ENCODE measurements at places on chromosomes 1 and 21. TPM values are rescaled to one million over a fixed set of nuclear protein-coding genes. Genes with fewer than 3 reads are reported as not detected.

- DNase-seq: no peak
Observed at GRCh38 chr1:17371896-17372295, at the start of gene PADI6. Gene PADI6 (plus strand): TSS chr1:17372196. CDS start chr1:17372246, 50 bp downstream.

Gene USP24
- 44.0 TPM for total RNA-seq

DNA sequence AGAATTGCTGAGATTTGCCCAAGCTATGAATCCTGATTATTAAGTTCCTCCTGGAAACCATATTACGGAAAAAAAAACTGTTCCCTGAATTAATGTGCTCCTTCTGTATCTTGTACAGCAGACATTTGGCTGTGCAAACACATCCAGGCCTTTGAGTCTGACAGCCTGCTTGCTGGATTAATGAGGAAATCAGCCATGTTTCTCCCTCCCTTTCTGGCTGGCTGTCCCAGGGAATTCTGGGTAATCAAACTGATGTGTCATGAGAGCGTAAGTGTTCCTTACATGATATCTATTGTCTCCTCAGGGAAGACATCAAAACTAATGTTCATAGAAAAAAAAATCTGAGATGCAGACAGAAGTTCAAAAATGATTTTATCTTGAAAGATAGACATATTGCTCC, 18.8 kb downstream of the PGBD5 start:
- DNase-seq: no peak

Gene OLFML2B
- total RNA-seq: not detected

Gene C1orf226
- 0.05 TPM for total RNA-seq

- DNase-seq: no peak
Observed at GRCh38 chr1:95652423-95652965, 418.5 kb downstream of the RWDD3 start.

Gene HAO2
- not detected for total RNA-seq

Gene SPATA46
- not detected for total RNA-seq

DNA sequence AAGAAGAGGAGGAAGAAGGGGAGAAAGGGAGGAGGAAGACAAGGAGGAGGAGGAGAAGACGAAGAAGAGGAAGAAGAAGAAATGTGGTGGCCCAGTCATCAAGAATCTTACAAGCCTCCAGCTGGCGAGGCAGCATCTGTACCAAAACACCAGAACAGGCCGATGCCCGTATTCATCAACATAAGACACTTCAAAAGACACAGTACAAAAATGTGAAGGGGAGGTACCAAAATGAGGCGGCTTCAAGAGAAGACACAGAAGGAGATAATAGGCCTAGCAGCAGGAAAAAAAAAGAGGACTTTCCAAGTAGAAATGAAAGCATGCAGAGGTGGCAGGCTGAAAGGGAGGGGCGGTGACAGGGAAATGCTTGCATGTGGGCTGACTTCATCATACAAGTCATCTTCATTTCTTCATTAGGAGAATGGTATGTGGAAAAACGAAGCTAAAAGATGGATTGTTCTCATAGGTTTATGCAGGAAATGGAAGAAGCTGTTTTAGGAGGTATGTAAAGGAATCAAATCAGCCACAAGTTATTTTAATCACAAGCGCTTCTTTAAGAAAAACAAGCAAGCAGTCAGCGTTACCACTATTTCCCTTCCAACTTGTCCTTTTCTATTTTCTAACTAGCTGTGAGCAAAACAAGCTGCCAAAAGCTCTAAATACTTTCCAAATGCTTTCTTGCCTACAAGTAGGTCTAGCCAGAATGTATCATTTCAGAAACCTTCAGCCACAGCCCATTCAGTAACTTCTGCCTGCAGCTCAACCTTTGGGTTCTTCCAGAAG, 192.3 kb downstream of the SLC45A1 start:
- DNase-seq: peak; percentile 32

DNA sequence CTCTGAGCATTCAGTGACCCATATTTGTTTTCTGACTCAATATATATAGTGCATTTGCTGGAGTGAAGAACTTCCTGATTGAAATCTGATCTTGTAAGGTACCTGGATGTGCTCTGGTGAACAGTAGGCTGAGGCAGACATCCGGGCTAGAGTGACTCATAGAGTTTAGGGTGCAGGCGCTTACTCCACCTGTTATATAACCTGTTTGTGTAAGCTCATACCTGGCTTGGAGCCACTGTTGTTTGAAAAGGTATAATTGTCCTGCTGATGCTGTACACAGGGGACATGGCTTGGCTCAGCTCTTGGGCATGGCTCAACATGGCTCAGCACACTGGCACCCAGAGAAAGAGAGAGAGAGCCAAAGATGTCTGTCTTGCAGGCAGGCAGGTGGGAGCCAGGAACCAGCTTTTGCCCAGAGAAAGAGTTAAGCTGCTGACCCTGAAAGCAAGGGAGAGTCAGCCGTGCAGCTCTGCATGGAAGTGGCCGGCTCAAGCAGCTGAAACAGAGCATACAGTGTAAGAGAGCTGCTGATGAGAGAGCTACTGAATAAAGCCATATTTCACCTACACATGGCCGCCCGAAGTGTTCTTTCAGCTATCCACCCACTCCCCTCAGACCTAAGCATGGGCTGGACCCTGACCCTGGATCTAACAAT, 43.2 kb downstream of the GJA5 start:
- no peak for DNase-seq

Gene KIF17
- 0.09 TPM for total RNA-seq

DNA sequence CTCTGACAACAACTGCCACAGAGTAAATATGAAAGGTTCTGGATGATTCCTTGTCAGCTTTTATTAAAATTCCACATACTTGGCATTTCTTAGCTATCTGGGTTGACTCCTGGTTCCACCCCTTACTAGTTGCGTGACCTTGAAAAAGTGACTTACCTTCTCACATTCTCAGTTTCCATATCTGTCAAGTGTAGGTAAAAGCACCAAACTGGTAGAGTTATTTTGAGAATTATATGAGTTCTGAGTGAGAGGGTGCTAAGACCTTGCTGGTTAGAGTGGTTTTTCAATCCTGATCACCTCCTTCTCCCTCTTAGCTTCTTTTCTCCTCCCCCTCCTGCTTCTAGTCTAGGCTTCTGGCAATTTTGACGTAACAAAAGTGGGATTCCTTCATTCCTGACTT, 83.4 kb upstream of the ABCD3 start:
- no peak for DNase-seq

- DNase-seq: no peak
Observed at GRCh38 chr1:39701049-39701439, 9.8 kb upstream of the HPCAL4 start.

GRCh38 chr1:1101503-1101902, 14.4 kb downstream of the C1orf159 start:
- DNase-seq: no peak

Gene NGF
- not detected for total RNA-seq

Gene DPH5
- total RNA-seq: 40.0 TPM

Gene OR2W3
- total RNA-seq: not detected

DNA sequence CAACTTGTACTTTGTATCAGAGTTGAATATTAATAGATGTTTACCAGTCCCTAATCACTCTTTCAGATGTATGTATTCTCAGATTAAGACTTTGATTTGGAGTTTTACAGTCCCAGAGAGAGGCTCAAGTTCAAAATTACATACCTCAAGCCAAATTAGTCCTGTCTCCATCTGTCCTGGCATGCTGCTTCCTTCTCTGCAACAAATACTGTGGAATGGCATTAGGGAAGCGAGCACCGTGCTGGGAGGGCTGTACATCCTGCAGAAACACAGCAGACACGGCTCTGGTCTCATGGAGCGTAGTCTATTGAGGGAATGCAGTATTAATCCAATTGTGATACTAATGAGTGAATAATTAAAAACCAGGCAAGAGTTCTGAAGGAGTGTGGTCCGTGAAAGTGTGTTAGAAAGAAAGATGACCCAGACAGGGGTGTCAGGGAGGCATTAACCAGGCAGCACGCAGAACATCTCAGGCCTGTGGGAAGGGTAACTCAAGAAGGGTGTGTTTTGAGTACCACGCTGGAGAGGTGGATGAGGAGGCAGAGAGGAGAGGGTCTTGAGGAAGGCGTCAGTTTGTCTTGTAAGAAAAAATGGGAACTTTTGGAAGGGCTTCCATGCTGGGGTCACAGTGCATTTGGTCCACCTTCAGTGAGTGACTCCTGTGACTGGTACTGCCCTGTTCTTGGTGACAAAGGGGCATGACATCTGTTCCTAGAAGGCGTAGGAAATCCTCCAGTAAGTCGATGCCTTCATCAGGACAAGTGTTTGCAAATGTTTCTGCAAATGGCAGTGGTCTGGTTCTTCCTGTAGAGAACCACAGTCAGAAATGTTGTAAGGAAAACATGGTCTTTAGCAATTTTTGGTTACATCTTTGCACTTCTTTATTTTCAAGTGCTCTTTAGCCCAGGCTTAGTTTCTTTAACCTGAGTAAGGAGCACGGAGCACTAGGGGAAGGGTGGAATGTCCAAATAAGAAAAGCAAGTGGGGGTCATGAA, 1.6 kb downstream of the RAB4A start:
- no peak for DNase-seq

- DNase-seq: no peak
Observed at GRCh38 chr1:243447347-243447746, 191.5 kb downstream of the SDCCAG8 start.

Gene LPAR3
- total RNA-seq: not detected

- DNase-seq: peak; percentile 12
Observed at GRCh38 chr1:85148524-85149250, 52.1 kb downstream of the SYDE2 start.

Gene KRTAP19-3
- total RNA-seq: not detected

Gene SELENBP1
- total RNA-seq: not detected

DNA sequence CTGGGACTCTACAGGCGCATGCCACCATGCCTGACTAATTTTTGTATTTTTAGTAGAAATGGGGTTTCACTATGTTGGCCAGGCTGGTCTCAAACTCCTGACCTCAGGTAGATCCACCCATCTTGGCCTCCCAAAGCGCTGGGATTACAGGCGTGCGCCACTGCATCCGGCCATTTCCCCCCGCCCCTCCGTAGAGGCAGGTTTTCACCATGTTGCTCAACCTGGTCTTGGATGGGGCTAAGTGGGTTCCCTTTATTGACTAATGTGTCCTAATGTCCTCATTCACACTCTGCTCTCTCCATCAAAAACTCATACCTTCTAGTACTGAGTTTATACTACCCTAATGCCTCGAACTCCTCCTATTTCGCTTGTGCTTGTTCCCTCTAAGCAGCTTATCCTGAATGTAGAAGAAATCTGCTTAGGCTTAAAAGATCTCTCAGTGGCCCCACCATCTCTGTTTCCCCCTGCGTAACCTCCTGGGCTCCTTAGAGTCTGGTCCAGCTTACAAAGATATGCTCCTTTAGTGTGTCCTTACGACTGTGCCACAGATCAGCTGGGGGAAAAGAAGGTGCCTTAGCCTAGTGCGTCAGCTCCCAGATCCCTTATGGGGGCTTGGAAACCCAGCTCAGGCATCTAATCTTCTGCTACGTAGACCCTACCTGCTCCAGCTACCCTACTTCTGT, 8.0 kb downstream of the GNAT2 start:
- DNase-seq: no peak

GRCh38 chr1:230260831-230261230, 165.3 kb downstream of the PGBD5 start:
- no peak for DNase-seq

DNA sequence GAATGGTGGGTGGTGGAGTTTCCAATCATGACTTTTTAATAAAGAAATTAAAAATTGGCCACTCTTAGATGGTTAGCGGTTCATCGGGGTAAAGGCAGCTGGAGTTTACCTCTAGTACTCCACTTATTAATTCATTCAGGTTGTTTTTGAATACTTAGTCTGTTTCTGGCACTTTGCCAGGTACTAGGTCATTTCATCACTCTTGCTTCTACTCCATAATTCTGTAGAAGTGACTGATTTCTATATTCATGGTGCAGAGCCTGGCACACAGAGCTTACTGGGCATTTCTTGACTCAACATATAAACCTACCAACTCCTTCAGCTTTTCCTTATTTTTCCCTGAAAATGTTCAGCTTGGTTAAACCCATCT, 31.5 kb downstream of the FOXD2 start:
- no peak for DNase-seq

DNA sequence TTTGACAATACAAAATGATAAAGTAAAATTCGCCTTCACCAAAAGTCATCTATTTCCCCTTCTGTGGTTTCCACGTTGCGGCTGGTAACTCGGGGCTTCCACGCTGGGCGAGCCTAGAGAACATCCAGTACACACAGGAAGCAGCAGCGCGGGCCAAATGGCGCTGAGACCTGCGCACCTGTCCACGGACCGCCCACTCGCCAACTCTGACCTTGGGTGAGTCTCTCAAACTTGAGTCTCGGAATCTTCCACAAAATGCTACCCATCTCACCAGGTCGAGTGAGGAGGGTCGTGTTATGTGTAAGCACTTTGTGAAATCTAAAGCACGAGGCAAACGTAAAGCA, 820 bp upstream of the TTF2 start:
- DNase-seq: peak; percentile 71

DNA sequence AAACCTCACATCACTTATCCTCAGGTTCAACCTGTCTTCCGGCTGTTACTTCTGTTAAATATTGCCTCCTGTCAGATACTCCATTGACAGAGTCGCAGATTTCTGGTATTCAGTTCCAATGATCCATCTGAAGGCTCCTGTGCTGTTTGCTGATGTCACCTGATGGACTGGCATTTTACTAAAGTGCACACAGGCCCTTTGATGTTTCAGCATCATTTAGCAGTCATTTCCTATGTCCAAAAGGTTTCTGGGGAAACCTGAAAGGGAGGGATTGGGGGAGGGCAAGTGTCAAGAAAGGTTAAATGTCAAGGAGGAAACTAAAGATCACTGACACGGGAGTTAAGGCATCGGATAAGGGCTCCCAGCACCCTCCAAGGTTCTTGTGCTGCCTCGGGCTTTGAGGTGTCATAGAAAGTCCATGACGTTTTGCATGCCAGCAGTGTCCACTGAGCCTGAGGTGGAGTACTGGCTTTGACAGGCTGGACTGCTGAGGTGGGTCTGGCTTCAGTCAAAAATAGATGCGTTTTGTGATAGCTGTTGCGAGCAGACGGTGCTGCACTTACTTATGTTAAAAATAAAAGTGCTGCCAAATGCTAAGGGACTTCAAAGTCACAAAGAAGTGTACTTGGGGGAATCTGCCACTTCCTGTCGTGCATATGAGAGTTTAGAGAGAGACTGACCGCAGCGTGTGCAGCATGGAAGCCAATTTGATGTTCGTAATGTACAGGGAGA, 30.8 kb downstream of the XCL2 start:
- DNase-seq: peak; percentile 35

- DNase-seq: no peak
Observed at GRCh38 chr1:115227346-115228082, 110.5 kb downstream of the NGF start.

Gene GBP6
- not detected for total RNA-seq

DNA sequence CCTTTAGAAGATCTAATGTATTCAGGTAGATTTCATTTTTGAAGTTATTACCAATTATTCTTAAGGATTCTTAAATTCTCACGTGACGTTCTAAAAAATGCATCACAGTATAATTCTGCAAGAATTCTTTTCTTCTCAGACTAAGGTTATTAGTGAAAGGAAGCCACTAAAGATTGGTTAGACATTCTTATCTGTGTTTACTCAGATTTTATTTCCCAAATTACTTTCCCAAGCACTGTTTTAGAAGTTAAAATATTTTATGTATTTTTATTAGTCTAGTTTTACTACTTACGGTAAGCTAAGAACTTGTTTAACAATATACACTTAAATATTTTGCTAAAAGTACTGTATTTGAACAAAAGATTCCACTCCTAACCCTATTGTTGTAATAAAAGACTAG, 28.4 kb downstream of the AGO3 start:
- no peak for DNase-seq

- no peak for DNase-seq
Observed at GRCh38 chr1:154474802-154475201, 27.2 kb upstream of the TDRD10 start.

Gene CASP9
- total RNA-seq: 19.4 TPM

All from activated T-helper 2 cell treated with anti-CD3 and anti-CD28 coated beads, Interferon-gamma antibody, Interleukin-2, Interleukin-4, amounts not matched to agents 10 μg/mL and 5 μg/mL and 100 μg/mL, durations not matched to agents 14 hours and 24 hours and 36 hours (primary cell).